ENCODE measurements at places on chromosomes 3 and 15.

DNA sequence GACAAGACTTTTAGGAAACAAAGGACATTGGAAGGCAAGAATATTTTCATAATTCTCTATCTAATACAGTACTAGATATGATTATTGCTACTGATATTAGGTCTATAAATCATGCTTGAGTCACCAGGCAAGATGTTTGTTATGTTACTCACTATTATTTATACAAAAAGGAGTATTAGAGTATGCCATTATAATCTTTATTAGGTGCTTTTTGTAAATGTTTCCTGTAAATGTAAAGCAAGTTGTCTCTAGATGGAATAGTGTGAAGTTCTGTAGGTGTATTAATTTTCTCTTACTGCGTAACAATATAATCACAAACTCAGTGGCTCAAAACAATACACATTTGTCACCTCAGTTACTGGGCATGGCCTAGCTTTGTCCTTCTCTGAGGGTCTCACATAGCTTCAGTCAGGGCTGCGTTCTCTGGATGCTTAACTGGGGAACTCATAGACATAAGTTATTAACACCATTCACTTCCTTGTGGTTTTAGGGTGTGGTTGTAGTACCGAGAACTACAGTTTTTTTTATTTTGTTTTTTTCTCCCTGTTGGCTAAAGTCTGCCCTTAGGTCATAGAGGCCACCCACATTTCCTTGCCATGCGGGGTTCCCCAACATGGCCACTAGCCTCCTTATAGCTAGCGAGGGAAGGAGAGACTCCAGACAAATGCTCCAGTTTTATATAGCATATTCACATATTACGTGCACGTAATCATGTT is 20.3 kb upstream of the MAP3K13 start:
- DNase-seq = no peak

GRCh38 chr15:76991741-76992645 is 2.9 kb upstream of the PSTPIP1 start:
- no peak for DNase-seq

DNA sequence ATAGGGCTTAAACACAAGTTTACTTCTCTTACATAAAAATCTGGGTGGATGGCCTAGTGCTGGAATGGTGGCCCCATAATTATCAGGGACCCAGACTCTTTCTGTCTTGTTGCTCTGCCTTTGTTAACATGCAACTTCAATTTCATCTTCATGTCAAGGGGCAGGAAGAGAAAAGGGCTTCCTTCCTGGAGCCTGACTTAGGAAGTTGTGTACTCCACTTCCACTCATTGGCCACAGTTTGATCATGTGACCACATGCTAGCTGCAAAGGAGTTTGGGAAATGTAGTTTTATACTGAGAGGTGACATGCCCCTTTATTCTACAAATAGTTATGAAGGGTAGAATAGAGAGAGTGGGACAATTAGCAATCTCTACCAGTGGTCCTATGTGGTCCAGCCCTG is 39.3 kb downstream of the RHCG start:
- no peak for DNase-seq

DNA sequence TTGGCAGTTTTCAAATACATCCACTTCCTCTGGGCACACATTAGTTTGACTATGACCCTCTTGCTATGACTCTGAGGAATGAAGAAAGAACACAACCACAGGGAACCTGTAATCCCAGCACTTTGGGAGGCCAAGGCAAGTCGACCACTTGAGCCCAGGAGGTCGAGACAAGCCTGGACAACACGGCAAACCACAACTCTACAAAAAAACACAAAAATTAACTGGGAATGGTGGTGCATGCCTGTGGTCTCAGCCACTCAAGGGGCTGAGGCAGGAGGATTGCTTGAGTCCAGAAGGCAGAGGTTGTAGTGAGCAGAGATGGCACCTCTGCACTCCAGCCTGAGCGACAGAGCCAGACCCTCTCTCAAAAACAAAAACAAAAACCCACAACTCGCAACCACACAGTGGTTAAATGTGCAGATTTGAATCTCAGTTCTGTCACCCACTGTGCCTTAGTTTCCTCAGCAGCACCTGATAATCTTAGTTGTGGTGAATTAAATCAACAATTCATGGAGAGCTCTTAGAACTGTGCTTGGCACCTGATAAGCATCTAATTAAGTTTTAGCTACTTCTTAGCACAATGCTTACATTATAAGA is 65.7 kb downstream of the MYLK start:
- DNase-seq = no peak

DNA sequence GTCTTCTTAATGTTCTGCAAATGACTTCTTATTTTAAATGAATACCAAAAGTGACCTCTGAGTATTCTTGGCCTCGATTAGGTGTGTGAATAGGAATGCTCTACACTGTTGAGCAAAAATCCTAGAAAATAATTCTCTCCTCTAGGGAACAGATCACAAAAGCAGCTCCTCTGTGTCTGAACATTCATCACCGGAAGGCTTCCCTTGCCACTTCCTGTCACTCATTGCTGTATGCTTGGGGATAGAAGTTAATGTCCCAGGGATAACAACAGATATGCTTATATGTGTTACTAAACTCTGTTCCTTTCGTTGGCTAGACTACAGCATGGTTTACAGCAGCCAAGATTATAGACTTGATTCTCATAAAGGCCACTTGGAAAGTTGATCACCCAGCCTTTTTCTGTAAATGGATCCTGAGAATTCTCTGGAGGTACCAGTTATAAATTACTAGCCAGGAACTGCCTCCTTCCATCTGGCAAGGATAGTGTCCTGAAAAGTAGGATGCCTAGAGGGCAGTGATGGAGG is 16.0 kb upstream of the PTX3 start:
- DNase-seq = no peak

DNA sequence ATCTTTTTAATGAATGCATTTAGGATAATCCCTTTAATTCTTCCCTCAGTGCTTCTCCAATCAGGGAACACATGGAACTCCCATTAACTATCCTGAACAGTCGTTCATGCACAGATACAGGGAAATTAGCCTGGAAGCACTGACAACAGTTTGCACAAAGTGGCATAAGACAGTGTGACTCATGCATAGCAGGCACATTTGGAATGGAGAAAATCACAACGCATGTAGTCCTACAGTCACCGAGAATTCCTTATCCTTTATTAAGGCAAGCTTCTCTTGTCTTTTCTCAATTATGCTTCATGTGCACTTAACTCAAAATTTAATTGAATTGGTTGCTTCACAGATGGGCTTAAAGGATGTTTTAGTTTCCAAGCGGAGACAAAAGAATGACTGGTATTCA is 155.0 kb upstream of the CRBN start:
- DNase-seq = no peak

DNA sequence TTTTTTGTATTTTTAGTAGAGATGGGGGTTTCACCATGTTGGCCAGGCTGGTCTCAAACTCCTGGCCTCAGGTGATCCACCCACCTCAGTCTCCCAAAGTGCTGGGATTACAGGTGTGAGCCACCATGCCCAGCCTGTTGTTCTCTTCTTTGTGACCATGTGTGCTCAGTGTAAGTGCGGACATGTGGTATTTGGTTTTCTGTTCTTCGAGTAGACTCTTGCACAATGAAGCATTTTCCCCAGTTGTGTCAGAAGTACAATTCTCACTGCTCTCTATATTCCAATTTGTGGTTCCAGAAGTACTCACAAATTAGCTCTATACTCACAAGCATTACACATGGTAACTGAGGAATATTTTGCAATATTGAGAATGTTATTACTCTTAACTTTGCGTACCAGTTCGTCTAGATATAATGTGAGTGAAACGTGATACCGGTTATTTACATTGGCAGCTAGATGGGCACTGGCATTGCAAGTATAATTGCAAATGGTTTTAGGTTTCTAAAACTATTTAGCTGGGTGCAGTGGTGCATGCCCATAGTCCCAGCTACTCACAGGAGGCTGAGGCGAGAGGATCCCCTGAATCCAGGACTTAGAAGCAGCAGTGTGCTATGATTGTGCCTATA is 34.2 kb upstream of the MTMR14 start:
- DNase-seq = no peak

DNA sequence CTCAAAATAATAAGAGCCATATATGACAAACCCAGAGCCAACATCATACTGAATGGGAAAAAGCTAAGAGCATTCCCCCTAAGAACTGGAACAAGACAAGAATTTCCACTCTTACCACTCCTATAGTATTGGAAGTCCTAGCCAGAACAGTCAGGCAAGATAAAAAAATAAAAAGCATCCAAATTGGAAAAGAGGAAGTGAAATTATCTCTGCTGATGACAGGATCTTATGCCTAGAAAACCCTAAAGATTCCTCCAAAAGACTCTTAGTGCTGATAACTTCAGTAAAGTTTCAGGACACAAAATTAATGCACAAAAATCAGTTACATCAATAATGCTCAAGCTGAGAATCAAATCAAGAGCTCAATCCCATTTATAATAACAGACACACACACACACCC is 45.9 kb upstream of the SLC2A2 start:
- DNase-seq = no peak

- no peak for DNase-seq
These were observed 141.6 kb downstream of the PLCH1 start for GRCh38 chr3:155603302-155603701.

DNA sequence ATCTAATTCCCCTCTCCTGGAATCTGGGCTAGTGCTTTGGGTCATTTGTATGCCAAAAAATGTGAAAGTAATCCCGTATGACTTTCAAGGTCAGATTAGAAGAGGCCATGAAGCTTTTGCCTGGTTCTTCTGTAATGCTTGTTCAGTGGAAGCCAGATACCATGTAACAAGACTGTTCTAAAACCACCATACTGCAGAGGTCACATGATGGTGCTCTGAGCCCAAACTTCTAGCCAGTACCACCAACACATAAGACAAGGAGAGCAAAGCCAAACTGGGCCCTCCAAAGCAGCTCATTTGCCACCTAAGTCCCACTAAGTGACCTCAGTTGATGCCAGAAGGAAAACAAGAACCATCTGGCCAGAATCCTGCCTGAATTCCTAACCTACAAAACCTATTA is 64.3 kb upstream of the MELTF start:
- DNase-seq = no peak

All from stimulated activated CD4-positive, alpha-beta T cell treated with anti-CD3 and anti-CD28 coated beads, TNF-alpha, amount 100 ng/mL, for 1 hour (primary cell).